ENCODE measurements at places on chromosomes 16 and 17.
A peak's percentile ranks its signal among the peaks of the same experiment; 100 is the strongest.

DNA sequence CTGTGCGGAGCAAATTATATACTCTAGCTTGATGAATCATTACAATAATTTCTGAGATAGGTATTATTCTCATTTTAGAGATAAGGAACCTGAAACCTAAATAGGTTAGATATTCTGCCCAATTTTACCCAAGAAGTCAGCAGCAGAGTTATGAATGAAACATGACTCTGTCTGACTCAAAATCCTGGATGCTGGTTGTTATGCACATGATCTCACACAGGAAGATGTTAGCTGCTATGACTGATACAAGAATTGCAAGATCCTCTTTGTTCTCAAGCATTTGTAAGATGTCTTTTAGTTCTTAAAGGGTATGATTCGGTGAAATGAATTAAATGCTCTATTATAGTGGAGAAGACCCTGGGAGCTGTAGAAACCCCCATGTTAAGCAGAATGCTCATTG, 447.8 kb downstream of the KIF2B start:
- DNase-seq: no peak

DNA sequence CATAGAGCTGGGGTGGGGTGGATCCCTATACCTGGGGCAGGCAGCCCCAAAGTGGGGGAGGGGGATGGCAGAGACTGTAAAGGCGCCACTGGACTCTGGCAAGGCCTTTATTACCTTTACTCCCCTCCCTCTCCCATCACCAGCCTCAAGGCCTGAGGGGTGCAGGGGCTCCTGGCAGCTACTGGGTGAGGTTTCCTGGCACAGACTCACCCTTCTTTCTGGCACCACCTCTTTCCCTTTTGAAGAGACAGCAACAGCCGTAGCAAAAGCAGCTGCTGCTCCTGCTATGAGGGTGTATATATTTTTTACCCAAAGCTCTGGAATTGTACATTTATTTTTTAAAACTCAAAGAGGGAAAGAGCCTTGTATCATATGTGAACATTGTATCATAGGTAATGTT, 17.6 kb downstream of the RAPGEFL1 start:
- no peak for DNase-seq

DNA sequence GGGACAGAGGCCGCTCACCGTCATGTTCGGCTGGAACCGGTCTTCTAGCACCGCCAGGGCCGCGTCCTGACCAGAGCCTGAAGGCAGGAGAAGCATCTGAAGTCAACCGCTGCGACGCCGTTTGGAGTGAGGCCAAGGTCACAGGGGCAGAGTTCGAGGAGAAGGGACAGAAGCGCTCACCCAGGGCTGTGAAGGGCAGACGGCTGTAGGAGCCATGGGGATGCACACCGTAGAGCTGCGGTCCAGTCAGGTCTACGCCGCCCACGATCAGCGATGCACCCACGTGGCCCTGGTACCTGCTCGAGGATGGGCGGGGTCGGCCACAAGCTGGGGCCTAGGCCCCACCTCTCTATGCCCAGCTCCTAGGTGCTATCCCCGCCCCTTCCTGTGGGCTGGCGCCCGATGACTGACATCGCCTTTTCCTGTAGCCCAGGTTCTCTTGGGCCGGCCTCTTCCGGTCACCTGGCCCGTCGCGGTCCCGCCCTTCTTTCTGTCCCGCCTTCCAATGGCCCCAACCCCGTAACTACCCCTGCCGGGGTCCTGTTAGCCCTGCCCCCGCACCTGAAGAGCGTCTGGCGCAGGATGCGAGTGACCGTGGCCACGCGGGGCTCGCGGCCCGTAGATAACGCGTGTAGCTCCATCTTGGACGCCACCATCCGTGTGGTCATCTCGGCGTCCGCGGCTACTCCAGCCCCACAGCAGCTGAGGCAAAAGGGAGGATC, 1.1 kb downstream of the PSMB10 start:
- DNase-seq: peak; percentile 98

- peak; percentile 35 for DNase-seq
Measured at GRCh38 chr17:71085238-71086033, 916.1 kb downstream of the KCNJ2 start.

DNA sequence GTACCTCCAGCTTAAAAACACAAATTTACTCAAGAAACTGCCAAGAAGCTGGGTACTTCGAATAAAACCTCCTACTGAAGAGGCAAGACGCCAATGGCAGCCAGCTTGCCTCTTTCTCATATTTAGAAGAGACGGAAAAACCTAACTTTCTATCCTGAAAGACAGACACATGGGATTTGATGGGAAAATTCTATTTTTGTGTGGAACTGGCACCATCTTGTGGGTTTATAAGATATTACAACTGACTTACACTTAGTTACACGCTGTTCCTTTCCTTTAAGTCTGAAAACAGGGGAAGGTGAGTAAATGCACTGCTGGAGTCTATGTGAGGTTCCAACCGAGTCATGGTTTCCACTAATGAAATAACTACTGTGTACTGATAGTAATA, 10.3 kb downstream of the ZNF18 start:
- DNase-seq: no peak

DNA sequence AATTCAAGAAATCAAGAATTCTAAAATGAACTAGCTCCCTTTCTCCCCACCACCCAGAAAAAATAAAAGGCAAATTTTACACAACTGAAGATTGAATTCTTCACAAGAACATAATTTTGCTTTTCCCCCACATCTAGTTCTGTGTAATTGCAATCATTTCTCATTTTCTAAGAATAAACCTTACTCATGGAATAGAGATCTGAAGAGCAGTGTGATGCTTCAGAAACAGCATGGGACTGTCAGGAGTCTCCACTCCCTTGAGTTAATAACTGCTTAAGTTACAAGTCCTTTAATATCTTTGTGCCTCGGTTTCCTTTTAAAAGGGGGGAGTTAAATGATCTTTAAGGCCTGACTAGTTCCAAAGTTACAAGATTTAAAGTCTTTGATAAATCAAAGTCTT, 53.7 kb downstream of the CACNG1 start:
- DNase-seq: no peak

GRCh38 chr17:80260791-80261158, at the start of gene RNF213:
Gene RNF213, plus strand, starts transcription at chr17:80260852. Its CDS starts 2,830 bp downstream, at chr17:80263682.
- peak; percentile 72 for DNase-seq

DNA sequence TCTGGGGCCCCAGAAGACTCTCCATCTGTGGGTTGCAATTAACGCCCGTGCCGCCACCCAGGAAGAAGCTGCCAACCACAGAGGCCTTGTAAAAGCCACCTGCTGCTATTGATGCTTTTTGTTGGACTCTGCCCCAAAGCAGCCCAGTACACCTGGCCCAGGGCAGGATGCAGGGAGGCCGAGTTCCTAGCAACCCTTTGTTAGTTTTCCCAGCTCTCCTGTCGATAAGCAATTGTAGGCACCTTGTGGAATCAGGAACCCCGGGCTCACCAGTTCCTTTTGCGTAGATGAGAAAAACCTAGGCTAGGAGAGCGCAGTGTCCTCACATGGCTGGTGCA, 103.3 kb downstream of the ABCC6 start:
- peak; percentile 79 for DNase-seq

GRCh38 chr17:77428020-77428748, 287.4 kb downstream of the SEC14L1 start:
- no peak for DNase-seq

DNA sequence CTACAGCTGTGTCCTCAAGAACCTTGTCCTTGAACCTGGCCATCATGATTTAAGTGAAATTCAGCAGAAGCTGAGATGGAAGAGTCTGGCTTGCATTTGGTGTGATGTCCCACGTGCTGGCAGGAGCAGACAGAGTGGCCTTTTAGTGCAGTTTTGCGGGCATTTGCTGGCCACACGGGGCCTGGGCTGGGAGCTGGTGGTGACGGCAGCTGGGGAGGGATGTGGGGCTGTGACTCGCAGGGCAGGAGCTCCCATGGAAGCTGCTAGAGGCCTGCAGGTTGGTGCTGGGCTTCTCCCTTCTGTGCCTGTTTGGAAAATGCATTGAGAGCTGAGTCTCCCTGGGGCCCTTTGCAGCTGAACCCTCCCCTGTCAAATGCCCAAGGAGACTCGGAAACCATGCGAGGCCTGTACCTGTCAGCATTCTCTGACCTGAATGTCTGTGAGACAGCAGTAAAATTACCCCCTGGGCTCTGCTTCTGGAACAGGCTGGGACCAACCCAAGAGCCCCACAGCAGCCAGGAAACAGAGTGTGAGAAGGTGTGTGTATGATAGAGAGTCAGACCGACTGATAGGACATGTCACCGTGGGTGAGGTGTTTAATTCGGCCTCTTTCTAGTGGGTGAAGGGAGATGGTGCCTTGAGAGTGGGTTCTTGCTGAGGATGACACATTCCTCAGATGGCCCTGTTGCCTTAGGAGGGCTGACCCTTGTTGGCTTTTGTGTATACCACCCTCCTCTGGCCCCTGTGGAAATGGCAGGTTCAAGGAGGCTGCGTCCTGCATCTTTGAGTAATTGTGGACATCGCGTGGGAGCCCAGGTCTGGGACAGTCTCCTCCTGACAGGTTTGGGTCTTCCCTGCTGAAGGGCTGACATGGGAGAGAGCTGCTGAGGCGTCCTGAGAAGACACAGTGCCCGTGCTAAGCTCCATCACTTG, 145.5 kb downstream of the MSI2 start:
- peak; percentile 17 for DNase-seq

DNA sequence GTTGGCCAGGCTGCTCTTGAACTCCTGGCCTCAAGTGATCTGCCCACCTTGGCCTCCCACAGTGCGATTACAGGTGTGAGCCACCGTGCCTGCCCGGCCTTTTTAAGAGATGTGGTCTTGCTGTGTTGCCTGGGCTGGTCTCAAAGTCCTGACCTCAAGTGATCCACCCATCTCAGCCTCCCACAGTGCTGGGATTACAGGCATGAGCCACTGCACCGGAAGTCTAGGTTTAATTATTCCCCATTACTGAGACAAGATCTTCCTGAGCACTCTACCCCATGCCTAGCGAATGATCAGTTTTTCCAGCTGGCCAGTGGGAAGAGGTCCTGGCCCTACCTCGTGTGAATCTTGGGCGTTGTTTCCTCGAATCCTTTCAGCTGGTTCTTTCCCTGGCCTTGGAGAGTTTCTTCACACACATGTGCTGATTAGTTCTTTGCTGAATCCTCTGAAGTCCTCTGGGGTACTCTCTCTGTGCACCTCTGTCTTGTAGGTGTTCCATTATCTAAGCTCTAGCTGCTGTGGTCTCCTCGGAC, 18.9 kb downstream of the C16orf54 start:
- DNase-seq: no peak

- no peak for DNase-seq
Measured at GRCh38 chr17:63431939-63432804, 13.9 kb downstream of the CYB561 start.

DNA sequence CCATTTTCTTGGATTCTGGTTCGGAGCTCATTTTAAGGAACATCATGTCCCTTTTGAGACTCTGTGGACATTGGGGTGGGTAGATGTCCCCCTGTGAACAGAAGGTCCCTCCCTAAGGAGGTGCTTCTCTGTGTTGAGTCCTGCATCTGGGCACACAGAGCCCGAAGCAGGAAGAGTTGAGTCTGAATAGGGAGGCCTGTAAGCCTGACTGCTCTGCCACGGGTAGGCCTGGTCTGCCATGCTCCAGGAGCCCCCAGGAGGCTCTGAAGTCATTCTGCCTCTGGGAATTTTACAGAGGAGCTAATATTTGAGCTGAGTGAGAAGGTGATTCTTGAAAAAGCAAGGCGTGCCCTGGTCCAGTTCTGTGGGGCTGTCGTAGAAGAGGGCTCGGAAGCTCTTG, 50.6 kb downstream of the TENT4B start:
- DNase-seq: no peak
